GM06990 (cell line): ENCODE measurements at places on chromosomes 6 and 20.

DNA sequence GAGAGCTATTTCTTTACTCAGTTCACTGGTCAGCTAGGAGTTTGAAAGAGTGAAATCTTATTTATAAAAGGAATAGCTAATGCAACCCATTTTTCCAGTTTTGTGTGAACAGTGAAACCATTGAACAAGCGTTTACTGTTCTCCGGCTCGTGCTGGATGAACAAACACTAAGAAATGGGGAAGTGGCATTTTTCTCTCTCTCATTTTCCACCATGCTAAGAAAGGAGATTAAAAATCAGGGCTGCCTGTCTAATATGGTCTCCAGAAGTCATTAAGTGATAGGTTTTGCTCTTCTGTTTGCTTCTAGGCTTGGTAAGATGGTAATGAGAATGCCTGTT lies 774 bp upstream of the SFT2D1 start:
- no peak for DNase-seq

GRCh38 chr6:92377137-92377536 lies 1042.2 kb downstream of the EPHA7 start:
- no peak for DNase-seq

GRCh38 chr6:92977018-92977417 lies 442.3 kb downstream of the EPHA7 start:
- DNase-seq, result no peak

- DNase-seq, result peak; percentile 35
Observed at GRCh38 chr20:47272893-47273590, 83.5 kb downstream of the ZMYND8 start.

DNA sequence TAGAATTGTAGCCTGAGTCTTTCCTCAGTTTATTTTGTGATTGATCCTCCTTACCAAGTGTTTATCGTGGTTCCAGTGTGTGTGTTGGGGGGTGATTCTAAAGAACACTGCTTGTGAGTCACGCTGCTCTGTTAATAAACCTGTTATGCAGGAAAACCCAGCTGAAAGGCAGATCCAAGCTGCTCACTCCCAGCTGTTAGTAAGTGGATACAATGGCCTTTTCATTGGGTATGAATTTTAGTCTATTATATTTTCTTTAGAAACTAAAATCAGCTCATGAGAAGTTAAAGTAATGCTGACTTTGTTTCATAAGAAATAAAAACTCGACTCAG lies 12.2 kb upstream of the DSTN start:
- no peak for DNase-seq

DNA sequence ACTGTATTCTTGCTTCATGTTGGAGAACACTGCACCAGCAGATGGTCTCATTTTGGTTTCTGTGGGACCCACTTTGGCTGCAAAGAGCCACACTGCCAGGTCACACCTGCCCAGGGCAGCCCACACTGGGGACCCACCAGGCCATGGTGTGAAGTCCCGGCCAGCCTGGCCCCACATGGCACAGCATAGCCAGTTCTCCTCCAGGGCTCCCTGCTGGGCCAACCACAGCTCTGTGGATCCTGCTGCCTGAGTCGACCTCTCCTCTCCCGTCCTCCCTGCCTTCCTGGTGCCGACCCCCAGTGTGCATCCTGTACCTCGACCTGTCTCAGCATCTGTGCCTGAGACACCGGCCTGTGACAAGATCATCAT lies 3.0 kb downstream of the ARFRP1 start:
- no peak for DNase-seq

GRCh38 chr20:38631155-38632022 lies 29.8 kb downstream of the ARHGAP40 start:
- DNase-seq, result no peak

DNA sequence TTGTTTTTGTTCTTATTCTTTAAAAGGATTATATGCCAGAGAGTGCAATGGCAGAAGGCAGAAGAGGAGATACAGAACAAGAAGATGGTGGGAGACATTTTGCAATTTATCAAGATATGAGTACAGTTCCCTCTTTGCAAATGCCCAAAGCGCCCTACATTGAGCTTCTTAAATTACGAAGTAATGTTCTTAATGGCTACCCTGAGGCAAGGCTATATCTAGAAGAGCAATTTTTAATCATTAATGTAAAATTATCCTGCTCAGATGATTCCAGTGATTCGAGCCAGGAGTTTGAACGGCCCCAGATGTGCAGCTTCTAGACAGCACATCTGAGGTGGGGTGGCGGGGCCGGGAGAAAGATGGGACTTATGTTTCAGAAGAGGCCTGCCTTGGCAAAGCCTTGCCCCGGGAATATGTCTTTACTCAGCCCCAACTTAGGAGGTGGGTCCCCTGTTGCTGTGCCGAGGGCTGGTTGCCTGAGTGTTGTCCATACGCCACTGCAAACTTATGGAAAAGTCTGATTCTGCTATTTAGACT lies 84.9 kb upstream of the MLN start:
- no peak for DNase-seq

DNA sequence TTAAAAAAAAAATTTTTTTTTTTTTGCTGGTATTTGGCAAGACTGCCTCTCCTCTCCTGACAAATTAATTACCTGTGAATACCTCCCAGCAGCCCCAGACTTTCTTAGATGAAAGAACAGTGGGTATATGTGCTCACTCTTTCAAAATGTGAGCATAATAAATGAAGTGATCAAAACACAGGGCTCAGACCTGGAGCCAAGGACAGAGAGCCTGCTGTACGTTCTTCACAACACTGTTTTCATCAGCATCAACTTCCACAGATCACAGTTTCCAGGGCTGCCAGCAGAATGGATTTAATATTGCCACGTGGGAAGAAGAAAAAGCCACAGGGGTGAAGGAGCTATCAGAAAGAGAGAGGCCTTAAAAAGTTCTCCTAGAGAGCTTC lies 25.3 kb upstream of the NRSN1 start:
- no peak for DNase-seq

- DNase-seq, result no peak
Observed at GRCh38 chr20:58017231-58017969, 211.1 kb downstream of the ANKRD60 start.

- DNase-seq, result peak; percentile 67
Observed at GRCh38 chr6:226516-227073, 65.7 kb upstream of the DUSP22 start.

DNA sequence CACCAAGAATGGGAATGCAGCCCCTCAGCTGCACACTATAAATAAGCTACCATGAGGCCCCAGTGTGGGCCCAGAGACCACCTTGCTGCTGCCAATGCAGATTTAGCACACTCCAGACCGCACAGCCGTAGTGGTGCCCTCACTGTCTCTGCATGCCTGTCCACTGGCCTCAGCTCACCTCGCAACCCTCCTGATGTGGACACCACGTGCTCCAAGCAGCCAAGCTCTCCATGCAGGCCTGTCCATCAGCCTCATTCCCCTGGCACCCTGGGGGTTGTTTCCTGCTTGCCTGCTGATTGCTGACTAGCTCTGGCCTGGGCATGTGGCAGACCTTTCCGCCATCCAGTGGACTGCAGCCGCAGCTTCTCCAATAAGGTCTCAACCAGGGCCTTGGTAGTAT lies 36.2 kb downstream of the ZBTB9 start:
- no peak for DNase-seq

GRCh38 chr20:51118216-51118615 lies 95.3 kb upstream of the KCNG1 start:
- no peak for DNase-seq

GRCh38 chr6:118787724-118788423 lies 106.1 kb upstream of the ASF1A start:
- DNase-seq, result no peak

DNA sequence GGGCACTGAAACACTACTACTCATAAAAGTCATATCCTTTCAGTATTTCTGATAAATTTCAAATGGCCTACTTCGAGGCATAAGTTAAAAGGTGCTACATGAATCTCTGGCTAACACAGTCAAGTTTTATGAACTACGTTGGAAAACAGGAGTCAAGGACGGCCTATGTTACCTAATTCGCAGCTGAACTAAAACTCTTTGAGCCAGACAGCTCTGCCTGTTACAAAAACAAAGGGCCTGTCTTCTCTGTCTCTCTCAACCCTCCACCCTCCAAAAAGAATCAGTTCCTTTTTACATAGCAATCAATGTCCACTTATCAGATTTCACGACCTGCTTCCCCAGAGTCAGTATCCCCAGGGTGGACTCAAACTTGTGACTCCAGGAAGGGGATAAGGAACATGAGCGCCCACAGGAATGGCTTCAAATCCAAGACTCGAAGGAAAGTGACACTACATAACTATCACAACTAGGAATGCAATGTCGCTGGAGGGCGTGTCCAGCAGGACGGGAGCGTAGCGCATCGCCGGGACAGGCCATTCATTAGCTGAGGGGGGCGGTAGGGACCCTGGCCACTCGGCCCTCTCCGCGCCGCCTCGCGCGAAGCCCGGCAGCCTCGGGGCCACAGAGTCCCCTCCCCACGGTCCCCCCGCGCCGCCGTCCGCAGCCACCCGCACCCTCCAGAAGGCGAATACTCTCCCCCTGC lies 591 bp downstream of the IBTK start:
- DNase-seq, result no peak

- DNase-seq, result no peak
Observed at GRCh38 chr20:288956-289692, 1.4 kb downstream of the C20orf96 start.
